ENCODE measurements at places on chromosomes 5 and 9.

DNA sequence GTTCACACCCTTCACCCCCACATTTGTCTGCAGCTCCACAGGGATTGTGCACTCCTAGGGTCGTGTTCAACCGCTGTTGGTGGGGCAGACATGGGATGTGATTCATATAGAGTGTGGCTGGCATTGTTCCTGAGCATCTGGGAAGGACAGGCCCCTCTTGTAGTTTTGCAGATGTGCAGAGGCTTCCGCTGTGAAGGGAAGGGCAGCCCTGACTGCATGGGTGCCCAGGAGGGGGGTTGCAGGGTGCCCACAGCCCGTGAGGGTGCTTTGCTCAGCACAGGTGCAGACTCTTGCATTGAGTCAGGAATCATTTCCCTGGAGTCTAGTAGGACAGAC is 30.2 kb upstream of the PITX1 start:
- DNase-seq = no peak

GRCh38 chr9:132026932-132027585 is 52.6 kb downstream of the MED27 start:
- DNase-seq = peak; percentile 71

DNA sequence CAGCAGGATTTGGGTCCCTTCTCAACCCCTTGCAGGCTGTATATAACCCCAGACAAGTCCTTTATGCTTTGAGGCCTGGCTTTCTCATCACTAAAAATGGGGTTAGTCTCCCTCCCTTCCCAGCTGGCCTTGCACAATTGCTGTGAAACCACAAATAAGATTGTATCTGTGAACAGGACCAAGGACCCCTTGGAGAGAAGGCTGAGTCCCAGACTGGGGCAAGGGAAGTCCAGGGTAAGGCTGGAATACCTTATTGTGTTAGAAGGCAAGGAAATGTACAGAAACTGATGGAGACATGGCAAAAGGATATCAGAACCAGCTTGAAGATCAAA is 11.4 kb downstream of the MACROH2A1 start:
- DNase-seq = peak; percentile 19

- peak; percentile 13 for DNase-seq
These were observed 142.3 kb upstream of the FSTL4 start for GRCh38 chr5:133754575-133755169.

DNA sequence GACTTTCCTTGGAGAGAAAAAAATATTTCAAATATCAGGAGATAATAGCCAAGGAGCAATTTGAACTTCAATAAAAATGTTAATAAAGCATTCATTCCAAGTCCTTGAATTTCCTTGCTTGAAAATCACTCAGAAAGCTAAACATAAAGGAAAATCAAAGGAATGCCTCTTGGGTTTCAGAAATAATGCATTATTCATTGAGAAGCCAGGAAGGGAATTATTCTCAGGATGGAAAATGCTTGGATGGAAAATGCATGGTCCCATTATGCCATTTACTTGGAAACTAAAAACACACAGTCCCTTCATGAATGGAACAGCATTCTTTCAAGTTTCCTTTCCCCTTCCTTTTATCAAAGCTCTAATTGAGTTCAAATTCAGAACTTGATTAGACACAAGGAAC is 160.9 kb downstream of the LPAR1 start:
- no peak for DNase-seq

GRCh38 chr5:148445578-148445977 is 61.8 kb downstream of the FBXO38 start:
- DNase-seq = no peak

DNA sequence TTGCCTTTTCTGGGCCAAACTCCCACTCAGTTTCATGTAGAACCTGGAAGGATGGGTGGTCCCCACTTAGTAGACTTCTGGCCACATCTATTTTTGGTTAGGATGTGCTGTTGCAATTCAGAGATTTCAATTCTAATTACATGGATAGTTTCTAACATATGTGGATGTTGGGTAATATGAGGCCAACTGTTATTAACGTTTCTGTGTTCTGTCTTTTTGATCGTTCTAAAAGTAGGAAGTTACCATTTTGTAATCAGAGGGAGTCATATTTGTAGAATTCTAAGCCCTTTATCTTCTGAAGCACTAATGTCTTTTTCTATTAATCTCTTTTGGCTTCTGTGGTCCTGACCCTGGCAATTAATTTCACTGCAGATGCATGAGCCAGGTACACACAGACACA is 141.6 kb upstream of the SPEF2 start:
- DNase-seq = no peak

- DNase-seq = peak; percentile 35
These were observed 1768.9 kb upstream of the CDH9 start for GRCh38 chr5:28807195-28807729.

GRCh38 chr5:87147441-87147840 is 120.2 kb upstream of the RASA1 start:
- DNase-seq = peak; percentile 44

GRCh38 chr9:133233681-133234432 is 24.8 kb upstream of the OBP2B start:
- DNase-seq = no peak

DNA sequence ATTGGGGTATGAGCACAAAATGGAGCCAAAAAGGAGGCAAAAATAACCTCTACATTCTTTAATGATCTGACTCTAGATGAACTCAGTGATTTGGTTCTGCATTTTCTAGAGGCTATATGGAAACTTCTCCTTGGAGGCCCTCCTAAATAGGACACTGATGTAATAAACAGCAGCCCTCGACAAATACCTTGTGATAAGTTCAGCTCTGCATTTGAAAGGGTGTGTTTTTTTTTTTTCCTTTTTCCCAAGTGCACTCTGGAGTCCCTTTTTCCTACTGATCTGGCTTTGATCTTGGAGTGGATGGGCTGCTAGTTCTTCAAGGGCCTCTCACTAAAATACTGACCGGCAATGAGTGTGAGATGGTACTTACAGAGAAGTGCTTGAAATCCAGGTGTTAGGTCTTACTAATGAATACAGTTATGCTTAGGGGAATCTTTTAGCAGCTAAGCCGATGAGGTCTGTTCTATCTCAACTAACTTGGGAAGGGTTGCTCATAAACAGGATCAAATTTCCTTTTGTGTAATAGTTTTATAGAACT is 161.7 kb downstream of the MAST4 start:
- DNase-seq = no peak

DNA sequence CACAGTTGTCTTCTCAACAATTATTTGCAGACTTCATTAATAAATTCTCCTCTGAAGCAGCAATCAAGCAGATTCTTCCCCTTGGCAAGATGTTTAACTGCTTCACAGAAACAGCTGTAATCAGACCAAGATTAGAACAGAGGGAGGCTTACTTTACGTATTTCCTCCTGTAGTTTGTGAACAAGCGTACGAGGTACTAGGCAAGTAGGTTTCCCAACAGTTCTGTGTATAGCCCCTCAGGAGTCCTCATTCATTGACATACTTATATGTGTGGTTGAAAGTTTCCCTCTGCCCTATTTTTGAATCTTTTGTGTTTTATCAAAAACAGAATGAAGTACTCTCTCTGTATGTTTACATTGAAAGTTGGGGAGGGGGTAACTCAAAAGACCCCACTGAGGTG is 128.0 kb downstream of the SPATA31D1 start:
- no peak for DNase-seq

GRCh38 chr9:78547831-78548230 is 250.9 kb downstream of the PSAT1 start:
- DNase-seq = no peak

DNA sequence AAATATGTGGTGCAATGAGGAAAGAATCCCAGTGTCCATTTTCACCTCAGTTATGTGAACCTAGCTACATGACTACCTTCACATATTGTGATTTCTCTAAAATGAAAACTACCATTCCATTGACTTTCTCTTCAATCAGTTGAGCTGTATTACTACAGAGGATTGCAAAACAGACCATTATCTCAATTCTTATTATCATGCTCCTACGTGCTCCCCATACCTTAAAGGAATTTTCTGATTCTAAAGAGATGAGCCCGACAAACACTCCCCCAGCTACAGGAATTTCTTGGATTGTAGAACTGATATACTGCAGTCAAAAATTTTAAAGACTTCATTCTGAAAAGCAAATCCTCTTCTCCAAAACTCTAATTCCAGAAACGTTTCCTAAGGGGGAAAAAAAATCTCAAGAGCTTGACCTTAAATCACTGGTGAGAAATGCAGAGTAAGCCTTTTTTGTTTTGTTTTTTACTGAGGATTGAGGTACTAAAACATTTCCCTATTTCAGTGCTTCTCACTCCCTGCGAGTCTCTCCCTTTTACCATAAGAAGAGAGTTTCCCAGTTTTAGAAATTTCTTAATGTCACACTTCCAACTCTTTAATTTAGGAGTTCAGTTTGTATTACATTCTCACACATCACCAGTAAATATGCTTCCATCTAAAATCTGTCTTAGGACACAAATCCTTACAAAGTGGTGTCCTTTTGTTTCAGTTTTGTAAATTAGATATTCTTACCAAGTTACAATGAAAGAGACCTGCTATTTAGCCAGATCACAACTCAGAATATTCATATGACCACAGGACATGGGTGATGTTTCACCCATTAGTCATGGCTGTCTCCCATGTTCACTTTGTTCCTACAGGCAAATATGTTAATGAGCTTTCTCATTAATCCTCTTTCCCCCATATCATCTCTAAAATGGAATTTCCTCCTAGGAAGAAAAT is 203.8 kb downstream of the TSSK1B start:
- peak; percentile 55 for DNase-seq

GRCh38 chr9:78031444-78031892 is at the start of gene GNAQ:
TSS of gene GNAQ (minus strand) at chr9:78031811. CDS start at chr9:78031235, 576 bp downstream.
- no peak for DNase-seq

- peak; percentile 7 for DNase-seq
These were observed 156.9 kb downstream of the CNTLN start for GRCh38 chr9:17291766-17292165.

DNA sequence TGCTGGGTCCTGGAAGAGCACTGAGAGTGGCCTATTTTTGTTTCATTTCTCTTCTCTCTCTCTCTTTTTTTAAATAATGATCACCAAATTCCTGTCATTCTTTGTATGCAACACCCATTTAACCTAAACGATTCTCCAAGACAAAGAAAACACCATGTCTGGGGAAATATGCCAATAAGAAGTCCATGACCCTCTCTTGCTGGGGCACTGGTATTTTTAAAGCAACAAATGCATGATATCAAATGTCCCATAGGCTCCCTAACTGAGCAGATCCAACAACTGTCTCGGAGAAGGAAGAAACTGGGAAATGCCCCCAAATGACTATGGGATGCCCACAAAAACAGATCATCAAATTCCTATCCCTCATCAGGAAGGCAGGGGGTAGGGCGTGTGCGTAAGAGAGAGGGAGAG is 567.4 kb downstream of the CCDC171 start:
- no peak for DNase-seq

DNA sequence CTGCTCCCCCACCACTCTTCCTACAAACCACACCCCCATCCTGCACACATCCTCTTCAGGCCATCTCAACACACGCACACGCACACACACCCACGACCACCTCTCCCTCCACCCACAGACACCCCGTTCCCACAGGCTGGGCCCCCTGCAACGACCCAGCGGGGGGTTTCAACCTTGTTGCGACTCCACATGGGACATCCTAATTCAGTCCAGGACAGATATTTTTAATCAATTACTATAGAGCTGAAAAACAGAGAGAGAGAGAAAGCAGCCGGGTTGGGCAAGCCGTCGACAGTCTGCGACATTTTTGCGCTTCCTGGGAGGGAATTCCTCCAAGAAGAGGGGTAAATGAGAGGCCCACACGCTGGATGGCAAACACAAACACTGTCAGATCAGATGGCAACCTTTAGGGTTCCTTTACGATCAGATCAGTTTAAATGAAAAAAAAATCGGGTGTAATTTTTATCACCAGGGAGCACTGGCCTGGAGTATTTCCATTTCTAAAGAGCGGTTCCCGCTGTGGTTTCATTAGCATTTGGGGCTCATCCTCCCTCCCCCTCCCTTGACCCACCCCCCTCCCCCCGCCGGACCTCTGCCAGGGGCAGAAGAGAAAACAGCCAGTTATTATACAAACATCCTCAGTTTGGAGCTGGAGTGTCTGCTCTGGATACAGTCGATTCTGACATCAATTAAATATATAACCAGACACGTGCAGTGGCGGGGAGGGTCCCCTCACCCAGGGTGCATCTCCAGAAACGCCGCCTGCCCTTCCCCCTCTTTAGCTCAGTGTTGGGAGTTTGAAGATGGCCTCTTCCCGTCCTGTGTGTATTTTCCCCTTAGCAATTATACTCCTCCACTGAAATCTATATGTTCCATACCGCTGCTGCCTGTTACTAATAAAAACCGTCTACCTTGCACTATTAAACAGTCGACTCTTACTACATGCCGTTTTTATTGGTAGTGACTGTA is 2.3 kb upstream of the IRX2 start:
- DNase-seq = no peak

DNA sequence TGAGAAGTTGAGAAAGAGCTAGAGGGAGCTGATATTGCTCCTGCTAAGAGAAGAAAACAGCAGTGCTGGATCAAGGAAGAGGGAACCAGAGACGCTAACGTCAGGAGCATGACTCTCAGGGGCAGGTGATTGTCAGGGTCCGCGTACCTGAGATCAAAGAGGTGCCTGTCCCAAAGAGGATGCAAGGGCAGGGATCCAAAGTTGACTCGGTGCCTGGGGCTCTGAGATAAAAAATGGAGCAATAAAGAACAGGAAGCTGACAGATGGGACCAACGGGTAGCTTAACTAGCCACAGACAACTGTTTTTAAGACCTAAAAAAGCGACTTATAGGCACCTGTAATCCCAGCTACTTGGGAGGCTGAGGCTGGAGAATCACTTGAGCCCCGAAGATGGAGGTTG is 517.8 kb downstream of the IRX1 start:
- DNase-seq = no peak

- peak; percentile 25 for DNase-seq
These were observed 92.2 kb downstream of the CDC42SE2 start for GRCh38 chr5:131355971-131356528.

DNA sequence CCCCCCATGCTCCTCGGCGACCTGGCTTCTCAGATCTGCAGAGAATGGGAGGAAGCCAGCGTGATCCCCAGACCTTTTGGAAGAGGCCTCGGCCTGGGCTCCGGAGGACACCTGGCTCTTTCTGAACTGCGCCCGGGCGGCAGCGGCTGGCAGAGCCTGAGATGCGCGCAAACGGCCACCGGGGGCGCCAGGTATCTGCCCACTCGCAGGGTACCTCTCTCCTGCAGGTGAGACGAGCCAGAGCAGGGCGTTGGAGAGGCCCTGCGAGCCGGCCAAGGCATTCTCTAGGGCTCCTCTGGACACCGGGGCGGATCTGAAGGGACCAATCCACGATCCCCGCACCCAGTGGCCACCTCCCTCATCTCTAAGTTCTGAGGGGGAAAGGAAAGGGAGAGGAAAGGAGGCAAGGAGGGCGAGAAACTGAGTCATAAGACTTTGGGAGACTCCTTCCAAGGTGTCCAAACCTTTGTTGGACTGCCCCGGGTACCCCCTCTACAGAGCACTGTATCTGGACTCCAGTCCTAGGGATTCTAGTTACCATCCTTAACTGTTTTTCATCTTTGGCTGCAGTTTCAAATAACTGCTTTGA is 55.0 kb upstream of the SLC46A2 start:
- DNase-seq = no peak

Data from mesenchymal stem cell (in vitro differentiated cells and primary cell).